ENCODE measurements at places on chromosomes 4 and X.

GRCh38 chr4:22802876-22803275 lies 110.1 kb downstream of the GBA3 start:
- no peak for DNase-seq

DNA sequence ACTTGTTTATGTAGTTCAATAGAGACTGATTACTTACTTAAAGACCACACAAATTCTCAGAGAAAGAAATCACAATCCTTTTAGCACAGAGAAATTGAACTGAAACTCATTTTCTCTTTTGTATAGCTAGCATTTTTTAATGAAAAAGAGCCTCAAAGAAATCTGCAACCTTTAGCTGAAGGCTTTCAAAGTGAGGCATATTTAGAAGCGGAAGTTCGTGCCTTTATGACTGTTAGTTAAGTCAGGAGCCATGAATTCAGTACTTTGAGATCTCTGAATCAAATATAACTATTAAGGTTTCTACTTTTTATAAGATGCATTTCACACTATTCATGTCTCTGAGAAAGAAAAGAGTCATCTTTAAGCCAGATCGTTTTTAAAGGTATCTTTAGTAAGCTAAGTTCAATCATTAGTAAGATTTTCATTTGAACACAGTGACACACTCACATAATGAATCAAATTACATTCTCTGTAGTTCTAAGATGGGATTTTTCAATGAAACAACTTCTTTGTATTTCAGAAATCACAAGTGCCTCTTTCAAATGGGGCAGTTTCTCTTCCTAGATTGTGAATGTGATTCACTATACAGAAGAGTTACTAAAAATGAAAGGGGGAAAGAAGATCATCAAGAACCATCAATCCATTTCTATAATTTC lies 61.4 kb downstream of the SMARCA1 start:
- no peak for DNase-seq

DNA sequence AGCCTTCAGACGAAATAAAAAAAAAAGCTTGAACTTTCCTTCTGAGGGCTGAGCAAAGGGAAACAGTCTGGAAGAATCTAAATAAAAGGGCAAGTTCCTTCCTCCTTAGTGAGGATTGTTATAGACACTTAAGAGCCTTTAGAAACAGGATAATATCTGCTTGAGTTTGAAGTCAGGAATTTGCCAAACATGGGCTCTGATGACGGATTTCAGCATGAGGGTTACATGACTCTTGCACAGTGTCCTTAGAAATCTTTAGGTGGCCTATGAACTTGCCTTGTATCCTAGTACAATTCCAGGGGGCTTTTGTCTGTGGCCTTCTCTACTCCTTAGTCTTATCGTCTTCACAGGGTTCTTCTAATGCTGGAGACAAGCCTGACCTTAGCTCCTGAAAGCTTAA lies 94.1 kb downstream of the RLIM start:
- DNase-seq, result no peak

DNA sequence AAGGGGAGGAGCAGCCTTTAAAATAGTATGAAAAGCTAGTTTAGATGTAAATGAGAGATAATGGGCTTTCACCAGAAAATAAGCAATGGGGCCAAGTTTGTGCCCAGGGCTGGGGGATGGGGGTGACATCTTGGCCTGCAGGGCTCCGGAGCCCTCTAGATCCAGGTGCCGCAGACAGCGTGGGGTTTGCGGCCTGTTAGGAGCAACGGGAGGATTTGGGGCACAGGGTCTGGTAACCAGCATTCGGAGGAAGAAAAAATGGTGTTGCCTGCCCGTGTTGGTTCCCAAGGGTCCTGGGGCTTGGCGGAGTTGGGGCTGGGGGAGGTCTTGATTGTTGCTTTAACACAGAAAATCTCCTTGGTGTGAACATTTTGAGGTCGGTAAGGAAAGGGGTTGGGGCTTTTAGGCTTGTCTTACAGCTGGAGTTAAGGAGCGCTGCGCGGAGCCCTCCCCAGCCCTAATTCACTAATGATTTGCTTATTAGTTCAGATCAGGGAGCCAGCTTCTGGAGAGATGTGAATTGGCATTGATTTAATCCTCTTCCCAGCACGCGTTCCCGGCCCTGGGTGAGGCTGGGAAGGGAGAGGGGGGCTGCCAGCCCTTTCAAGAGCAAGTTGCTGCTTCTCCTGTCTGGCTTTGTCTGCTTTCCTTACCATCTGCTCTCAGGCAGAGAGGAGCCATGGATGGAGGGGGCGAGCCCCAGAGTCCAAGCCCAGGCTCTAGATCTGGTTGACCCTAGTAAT lies 443.4 kb downstream of the BCOR start:
- DNase-seq, result no peak
